ENCODE measurements at places on chromosomes 1 and 21.

DNA sequence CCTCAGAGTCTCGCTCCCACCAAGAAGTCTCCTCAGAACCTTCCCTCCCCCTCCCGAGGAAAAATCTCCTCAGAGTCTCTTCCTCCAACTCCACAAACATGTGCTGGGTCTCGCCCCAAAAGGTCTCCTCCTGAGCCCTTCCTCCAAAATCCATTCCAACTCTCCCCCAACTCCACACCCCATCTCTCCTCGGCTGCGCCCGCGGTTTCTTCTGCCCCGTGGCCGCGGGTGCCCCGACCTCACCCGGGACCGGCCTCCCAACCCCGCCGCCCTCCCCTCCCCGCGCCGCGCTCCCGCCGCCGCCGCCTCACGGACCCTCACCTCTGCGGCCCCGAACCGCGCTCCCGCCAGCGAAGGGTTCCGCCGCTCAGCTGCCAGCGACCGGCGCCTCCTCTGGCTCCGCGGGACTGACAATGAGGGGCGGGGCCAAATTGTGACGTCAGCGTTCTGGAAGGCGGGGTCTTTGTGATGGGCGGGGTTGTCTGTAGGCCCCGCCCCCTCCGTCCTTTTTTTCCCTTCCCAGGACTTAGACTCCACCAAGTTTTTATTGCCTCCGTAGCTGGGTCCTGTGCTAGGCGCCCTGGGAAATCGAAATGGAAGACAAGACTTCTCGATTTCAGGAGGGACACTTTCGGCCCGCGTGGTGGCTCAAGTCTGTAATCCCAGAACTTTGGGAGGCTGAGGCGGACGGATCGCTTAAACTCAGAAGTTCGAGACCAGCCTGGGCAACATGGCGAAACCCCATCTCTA, at the start of gene LUZP1:
LUZP1 (minus strand) TSS at position 412 of the 750 bp plus-strand sequence.
- peak; percentile 90 for DNase-seq

DNA sequence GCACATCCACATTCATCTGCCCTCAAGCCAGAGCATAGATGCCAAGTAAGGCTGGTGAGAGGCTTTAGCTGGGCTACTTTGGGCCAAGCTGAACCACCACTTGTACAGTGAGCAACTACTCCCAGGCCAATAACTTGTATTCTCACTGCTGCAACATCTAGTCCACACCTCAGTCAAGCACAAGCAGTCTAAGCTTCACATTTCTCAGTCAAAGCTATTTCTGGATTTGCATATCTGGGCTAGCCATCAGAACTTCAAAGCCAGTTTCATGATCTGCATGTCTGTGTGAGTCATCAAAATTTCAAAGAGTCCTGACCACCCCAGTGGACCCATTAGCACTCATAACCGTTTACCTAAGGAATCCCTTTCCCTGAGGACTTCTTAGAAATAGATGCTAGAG, 77.7 kb upstream of the DIRAS3 start:
- no peak for DNase-seq

DNA sequence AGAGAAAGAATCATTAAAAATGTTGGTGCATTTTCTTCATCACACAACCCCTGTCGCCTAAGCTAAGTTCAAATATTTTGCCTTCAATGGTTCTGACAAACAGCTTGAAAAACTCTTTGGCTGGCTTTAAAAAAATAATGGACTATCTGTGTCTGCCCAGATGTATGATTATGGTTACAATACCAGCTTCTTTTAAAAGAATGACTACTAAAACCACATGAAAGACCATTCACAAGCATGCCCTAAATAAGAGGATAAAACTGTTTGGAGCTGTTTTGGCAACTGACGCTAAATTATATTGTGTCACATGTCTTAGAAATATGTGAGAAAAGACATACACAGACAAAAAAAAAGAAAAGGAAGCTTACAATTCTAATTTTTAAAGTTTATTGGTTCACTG, 23.7 kb upstream of the PLPPR4 start:
- DNase-seq: no peak

- DNase-seq: no peak
These were observed 537.0 kb downstream of the PTBP2 start for GRCh38 chr1:97258597-97258996.

DNA sequence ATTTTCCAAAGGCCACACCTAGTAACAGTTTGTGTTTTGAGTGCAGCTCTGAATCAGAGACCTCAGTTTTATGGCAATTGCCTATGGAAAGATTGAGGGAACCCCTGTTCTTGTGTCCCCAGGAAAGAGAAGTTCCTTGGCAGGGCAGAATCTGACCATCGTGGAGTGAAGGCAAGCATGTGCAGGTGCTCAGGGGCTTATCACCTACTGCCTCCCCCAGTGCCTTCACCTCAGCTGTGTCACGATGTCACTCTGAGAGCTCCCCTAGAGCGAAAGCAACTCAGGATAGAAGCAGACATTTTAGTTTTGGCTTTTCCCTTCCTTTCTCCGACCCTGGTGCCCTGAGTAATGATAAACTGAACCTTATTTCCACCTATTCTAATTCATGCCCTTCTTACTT, 1.8 kb upstream of the SPRR1A start:
- no peak for DNase-seq

DNA sequence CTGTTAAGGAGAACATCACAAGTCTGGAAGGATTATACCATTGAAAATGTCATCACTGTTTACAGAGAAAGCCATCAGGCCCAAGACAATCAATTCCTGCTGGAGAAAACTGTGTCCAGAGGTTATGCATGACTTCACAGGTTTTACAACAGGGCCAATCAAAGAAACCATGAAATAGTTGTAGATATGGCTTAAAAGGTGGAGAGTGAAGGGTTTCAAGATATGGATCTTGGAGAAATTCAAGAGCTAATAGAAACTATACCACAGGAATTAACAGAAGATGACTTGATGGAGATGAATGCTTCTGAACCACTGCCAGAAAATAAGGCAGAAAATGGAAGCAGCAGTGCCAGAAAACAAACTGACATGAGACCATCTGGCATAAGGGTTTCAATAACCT, 30.2 kb downstream of the USP1 start:
- no peak for DNase-seq

DNA sequence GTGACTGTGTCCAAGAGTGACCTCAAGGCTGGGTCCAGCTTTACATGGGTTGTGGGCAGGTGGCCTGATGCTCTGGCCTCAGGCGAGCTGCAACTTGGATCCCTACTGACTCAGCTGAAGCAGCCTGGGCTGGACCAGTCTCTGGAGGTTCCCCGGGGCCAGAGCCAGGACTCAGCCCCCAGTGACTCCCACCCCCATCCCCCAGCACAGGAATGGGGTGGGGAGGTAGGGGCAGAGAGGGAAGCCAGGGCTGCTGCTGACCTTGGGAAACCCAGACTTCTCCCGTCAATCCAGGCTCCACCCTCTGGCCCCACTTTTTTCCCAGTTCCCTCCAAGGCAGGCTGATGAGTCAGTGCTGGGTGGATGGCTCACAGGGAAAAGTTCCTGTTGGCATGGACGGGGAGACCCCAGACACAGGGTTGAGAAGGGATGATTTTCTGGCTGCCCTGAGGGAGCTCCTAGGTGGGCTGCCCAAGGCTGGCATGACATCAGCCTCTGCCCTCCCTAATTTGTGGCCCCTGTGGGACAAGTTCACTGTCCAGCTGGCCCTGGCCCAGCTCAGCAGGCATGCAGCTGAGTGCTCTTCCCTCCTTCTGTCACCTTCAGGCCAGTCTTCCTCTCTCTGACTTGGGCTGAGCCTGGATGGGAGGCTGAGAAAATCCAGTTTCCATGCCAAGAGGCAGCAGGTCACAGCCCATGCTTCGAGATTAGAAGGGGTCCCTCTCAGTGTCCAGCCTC, 2.2 kb downstream of the ZC3H12A start:
- no peak for DNase-seq

GRCh38 chr1:8473891-8474300, 156.0 kb downstream of the SLC45A1 start:
- DNase-seq: no peak

GRCh38 chr1:112840631-112841624, 115.1 kb downstream of the SLC16A1 start:
- no peak for DNase-seq

- no peak for DNase-seq
These were observed 19.8 kb downstream of the CTNNBIP1 start for GRCh38 chr1:9890224-9890731.

DNA sequence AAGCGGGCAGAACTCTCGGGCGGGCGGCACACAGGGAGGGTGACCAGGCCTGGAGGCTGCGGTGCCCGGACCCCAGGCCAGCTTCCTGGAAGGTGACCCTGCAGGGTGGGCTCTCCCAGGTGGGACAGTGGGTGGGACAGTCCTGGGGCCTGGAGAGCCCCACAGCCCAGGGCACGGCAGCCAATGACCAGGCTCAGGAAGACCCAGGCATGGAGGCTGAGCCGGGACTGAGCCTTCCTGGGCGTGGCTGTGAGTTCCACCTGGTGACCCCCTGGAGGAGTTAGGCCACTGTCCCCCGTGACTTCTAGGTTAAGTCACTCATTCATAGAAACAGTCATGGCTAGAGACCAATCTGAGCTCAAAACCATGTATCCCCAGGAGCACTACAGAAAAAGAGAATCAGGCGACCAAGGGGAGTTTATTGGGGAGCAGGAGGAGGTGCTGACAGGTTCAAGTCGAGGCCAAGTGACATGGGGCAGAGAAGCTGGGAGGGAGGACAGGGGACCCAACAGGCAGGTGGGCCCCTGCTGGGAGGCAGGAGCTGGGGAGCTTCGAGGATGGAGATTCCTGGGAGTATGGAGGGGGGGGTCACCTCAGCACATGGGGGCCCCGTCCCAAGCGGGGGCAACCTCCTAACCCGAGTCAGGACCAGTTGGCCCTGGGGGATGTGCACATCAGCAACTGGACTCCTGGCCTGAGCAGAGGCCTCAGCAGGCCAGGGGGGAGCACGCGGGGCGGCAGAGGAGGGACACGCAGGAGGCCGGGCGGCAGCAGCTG, 1.2 kb downstream of the KRTAP10-5 start:
- DNase-seq: no peak

DNA sequence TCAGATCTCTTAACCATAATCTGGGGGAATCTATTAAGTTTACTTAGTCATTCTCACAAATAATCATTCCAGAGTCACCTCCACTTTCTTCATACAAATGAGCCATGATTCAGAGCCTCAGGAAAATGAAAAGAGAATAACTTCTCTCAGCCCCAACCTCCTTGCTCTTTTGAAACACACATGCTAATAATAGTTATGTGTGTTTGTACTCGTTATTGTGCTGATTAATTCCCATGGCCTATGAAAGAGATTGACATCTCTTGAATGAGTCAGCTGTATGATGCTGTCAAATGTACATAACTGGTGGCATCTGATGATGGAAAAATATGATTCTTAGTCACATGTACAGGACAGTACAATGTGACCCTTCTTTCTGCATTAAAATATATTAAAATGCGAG, 41.5 kb downstream of the DTL start:
- DNase-seq: no peak

GRCh38 chr1:53725238-53725689, 13.7 kb downstream of the GLIS1 start:
- DNase-seq: peak; percentile 57

DNA sequence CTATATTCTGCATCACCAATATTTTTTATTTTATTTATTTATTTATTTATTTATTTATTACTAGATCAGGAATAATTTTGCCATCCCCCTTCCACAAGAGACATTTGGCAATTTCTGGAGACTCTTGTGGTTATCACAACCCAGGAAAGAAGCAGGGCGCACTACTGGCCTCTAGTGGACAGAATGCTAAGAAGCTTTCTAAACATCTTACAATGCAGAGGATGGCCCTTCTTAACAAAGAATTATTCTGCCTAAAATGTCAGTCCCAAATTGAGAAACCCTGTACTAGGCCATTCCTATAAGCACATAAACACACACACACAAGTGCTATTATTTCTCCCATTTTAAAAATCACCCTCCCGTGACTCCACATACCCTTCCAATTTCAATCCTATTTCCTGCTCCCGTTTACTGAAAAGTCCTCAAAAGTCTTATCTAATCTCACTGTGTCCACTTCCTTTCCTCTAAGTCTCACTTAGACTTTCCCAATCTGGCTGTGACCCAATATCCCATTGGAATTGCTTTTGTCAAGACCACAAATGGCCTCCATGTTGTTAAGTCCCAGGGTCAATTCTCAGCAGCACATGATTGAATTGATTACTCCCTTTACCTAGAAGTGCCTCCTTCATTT, 43.7 kb upstream of the RNF11 start:
- peak; percentile 73 for DNase-seq

DNA sequence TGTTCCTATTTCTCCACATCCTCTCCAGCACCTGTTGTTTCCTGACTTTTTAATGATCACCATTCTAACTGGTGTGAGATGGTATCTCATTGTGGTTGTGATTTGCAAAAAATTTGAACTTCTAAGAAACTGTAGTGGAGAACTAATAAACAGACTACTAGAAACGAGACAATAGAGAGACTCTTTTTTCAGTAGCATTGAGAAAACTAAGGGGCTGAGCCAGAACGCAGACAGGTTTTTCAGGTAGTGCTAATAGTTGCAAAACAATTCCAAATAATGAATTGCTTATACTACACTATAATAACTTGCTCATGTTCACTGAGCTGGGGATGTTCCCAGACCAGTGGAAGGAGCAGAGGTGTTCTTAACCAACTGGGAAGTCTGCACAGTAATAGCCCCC, 98.8 kb upstream of the DPH5 start:
- DNase-seq: no peak

DNA sequence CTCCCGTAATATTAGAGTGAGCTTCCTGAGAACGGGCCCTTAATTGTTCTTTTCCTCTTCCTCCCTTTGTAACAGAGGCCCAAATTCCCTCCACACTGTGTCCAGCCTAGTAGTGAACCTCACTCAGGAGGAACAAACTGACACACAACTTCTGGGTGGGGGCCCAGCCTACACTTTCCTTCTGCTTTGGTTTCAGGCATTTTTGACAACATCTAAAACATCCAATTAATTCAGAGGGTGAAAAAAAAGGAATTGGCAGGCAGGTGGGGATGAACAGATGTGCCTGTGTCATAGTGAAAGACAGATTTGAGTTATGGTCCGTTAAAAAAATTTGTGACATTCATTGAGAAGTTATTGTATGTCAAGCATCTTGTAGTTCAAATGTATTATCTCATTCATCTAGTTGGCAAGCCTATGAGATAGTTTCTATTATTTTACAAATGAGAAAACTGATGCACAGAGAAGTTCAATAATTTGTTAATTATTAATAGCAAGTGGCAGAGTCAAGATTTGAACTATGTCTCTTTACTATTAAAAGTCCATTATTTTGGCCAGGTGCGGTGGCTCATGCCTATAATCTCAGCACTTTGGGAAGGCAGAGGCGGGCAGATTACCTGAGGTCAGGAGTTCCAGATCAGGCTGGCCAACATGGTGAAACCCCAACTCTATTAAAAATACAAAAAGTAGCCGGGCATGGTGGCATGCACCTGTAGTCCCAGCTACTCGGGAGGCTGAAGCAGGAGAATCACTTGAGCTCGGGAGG, 41.6 kb upstream of the LRIG2 start:
- no peak for DNase-seq

GRCh38 chr21:45906196-45906805, 75.3 kb upstream of the COL6A1 start:
- no peak for DNase-seq

DNA sequence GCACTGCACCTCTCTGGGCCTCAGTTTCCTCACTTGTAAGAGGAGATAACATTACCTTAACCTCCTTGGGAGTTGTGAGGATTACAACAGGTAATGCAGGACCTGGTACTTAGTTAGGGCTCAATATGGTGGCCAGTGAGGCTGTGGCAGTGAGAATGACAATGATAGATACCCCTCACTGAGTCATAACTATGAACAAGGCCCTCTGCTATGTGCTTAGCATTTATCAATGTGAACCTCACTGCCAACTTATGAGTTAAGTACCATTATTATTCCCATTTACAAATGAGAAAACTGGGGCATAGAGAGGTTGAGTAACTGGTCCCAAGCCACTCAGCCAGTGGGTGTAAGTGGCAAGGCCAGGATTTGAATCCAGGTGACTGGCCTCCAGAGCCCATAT, 64.4 kb downstream of the HMGB4 start:
- DNase-seq: no peak

Measured in endothelial cell (in vitro differentiated cells).